NCI-H1048 (cell line): ENCODE measurements at places on chromosomes 6 and 20.

- DNase-seq: no peak
Measured at GRCh38 chr6:112305795-112306564, 41.1 kb upstream of the RFPL4B start.

GRCh38 chr20:3084986-3085360 lies 449 bp upstream of the AVP start:
- DNase-seq: no peak

- DNase-seq: no peak
Measured at GRCh38 chr6:156719395-156719719, 57.8 kb upstream of the ARID1B start.

DNA sequence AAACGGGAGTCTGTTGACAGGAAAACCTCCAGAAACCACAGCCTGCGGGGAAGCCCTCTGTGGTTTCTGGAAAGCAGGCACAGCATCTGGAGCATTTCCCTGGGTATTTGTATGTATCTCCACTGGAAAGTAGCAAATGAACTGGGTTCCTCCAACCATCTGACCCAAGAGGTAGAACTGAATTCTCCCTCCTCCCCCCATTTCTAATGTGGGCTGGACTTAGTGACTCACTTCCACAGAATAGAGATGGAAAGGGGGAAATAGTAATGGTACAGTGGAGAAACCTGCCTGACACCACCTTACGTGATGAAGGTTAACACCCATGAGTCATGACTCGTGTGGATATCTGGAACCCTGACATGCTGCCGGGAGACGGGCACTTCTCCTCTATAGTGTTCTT lies 51.9 kb upstream of the XRN2 start:
- no peak for DNase-seq

- no peak for DNase-seq
Measured at GRCh38 chr20:43917380-43917779, 2.7 kb downstream of the TOX2 start.

GRCh38 chr6:81806793-81807565 lies 54.5 kb upstream of the TENT5A start:
- DNase-seq: no peak

- DNase-seq: no peak
Measured at GRCh38 chr20:53322651-53323050, 271.0 kb downstream of the ZNF217 start.

DNA sequence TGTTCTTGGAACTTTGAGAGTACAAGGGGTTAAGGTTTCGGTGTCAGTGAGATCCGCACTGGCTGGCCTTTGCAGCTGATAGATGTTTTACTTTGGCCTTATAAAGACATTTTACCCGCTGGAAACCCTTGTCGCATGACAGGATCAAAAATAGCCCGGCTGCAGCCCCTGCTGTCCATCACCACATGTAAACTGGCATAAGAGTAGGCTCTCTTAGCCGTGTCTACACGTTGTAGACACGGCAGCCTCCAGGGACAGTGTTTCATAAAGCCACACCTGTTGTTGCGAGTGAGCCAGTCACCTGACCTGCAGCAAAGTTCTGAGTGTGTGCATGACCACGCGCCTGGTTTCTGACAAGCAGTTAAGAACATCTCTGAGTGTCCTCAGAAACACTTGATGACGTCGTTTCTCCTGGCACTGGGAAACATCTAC lies 8.5 kb downstream of the RBM24 start:
- no peak for DNase-seq

- DNase-seq: no peak
Measured at GRCh38 chr6:108920751-108921150, 72.5 kb downstream of the ARMC2 start.

DNA sequence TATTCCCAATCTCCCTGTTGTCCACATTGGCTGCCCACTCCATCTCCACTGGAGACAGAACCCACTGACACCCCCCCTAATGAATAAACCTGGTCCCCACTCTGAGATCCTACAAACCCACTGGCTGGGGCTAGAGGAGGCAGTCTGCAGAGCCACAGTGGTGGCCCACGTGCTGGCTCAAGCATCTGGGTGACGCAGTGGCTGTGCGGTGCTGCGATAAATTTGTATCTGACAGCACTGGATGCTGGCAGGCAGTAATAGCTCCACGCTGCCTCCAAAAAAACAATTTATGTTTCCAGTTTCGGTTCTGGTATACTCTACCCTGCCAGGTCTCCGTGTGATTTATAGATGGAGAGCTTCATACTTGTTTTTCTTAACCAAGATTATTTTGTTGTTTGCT lies 87.1 kb upstream of the SYNDIG1 start:
- DNase-seq: no peak

DNA sequence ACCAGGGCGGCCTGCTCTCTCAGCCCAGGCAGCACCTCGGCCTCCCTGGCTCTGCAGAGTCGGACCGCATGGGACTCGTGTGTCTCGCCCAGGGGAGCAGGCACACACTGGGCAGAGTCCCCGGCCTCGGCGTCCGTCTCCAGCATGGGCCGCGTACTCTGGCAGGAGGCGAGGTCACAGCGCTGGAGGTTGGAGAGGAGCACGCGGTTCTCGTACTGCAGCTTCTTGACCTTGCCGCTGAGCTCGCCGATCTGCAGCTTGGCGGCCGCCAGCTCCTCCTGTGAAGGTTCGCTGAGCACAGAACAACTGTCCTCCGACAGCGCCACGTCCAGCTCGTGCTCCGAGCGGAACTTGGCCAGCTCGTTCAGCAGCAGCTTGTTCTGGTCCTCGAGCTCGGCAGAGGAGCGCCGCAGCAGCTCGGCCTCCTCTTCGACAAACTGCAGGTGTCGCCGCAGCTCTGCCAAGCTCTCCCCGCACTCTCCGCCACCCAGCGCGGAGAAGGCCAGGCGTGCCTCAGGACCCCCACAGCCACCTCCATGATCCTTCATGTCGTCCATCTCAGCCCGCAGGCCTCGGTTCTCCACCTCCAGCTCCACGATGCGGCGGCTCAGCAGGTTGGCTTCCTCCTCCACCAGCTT lies 42.0 kb upstream of the DSN1 start:
- DNase-seq: no peak

DNA sequence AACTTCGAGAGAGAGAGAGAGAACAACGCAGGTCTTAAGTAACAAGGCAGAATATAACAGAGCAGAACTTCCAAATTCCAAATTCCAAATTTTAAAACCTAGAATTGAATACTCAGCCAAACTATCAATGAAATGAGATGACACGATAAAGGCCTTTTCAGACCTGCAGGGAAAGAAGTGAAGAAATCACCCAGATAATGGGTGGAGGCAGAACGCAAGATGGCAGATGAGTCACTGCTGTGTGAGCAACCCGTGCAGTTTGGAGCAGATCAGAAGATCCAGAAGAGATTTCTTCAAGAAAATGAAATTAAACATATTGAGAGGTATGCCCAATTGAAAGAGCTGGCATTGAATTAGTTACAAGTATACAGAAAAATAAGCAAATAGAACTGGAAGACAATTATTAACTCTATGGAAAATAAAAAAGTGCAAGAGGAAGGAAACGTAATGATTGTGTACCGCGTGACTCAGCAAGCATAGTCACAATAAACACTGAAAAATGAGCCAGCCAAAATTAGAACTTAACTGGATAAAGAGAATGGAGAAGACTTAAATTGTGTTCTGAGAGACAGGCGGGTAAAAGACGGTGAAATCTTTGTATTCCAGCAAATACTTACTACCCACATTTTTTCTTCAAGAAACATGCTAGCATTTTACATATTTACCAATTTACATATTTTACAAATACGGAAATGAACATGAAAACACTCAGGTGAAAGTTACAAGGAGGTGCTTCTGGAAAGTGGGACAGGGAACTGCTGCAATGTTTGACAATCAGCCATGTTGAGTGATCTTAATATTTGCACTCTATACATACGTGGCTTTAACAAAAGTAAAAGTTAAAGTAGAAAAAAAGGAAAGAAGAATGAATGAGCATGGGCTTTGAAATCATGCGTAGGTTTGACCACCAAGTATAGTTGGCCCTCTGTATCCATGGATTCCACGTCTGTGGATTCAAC lies 87.9 kb upstream of the CDYL start:
- DNase-seq: no peak

- no peak for DNase-seq
Measured at GRCh38 chr20:63602321-63602720, 24.6 kb downstream of the GMEB2 start.

- DNase-seq: no peak
Measured at GRCh38 chr20:35539756-35540212, 2.1 kb upstream of the ERGIC3 start.

- no peak for DNase-seq
Measured at GRCh38 chr20:3670511-3670910, 7.3 kb upstream of the GFRA4 start.

DNA sequence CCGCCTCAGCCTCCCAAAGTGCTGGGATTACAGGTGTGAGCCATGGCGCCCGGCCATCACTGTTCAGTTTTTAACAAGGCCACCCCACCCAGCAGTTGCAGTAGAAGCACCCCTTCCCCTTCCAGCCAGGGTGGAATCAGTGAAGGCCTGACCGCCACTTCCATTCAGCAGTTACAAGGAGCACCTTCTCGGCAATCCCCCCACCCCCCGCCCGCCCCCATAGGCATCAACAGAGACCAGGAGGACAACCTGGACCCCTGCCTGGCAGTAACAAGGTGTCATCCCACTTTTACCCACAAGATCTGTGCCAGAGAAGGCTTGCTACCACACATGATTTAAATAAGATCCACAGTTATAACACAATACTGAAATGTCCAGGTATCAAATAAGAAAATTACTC lies 23.1 kb downstream of the NCR2 start:
- DNase-seq: no peak

- DNase-seq: no peak
Measured at GRCh38 chr20:3311623-3312022, 72.6 kb upstream of the SLC4A11 start.

DNA sequence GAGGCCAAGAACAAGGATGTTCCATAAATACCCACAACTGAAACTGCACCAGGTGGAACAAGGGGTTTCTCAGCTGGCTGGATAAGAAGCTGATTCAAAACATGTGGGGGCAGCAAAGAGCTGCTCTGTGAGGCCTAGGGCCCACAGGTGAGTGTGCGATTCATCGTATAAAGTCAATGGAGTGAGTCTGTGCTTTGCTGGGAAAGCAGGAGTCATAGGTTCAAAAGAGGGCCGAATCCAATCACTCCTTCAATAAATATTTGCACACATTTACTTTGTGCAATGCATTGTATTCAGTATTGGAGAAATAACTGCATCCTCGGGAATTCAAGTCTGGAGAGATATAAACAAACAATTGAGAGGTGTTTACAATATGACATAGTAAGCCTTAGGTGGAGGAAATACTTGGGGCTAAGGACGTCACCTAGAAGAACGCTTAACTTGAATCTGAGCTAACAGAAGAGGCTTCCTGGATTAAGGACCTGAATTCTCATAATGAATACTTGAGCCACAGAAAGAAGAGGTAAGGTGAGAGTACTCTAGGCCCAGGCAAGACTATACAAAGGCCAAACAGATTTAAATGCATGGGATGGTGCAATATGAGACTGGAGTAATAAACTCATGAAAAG lies 83.7 kb upstream of the TMEM30A start:
- DNase-seq: no peak

DNA sequence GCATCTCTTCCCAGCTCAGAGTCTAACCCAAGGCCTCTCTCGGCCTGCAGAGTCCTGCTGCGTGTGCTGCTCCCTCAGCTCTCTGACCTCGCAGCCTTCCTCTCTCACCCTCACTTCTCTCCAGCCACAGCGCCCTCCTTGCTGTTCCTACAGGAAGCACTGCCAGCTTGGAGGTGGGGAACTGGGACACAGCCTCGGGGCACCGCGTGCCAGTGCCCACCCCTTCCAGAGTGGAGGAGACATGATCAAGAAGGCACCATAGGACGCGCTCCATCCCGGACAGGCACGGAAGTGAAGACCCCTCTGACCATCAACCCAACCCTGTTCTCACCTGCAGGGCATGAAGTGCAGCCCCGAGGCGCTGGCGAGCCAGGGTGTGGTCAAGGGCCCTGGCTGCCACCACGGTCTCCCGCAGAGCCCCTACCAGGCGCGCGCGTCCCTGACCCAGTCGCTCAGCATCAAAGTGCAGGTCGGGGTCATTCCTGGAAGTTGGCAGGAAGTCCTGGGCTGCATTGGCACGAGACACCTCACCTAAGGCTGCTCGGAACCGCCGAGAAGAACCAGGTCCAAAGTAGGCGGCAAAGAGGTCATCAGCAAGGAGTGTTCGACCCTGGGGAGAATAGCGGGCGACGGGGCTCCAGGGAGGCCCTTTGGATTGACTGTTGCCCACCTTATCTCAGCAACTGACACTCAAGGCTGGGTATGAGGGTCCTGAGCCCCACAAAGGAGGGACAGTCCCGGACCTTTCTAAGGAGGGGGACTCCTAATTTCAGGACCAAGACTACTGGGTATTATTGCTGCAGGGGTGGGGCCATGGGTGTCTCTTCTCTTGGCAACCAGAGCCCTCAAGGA lies 1.3 kb downstream of the VWA7 start:
- DNase-seq: no peak

GRCh38 chr20:63369724-63370617 lies 8.8 kb upstream of the CHRNA4 start:
- DNase-seq: no peak

- no peak for DNase-seq
Measured at GRCh38 chr6:35757456-35758123, 18.8 kb upstream of the CLPSL2 start.

GRCh38 chr20:14282140-14282539 lies 55.3 kb downstream of the FLRT3 start:
- no peak for DNase-seq
